ENCODE measurements at places on chromosomes 2 and 18.
A peak's percentile ranks its signal among the peaks of the same experiment; 100 is the strongest.

GRCh38 chr2:82342356-82342755 is 2037.8 kb upstream of the LRRTM1 start:
- no peak for DNase-seq

DNA sequence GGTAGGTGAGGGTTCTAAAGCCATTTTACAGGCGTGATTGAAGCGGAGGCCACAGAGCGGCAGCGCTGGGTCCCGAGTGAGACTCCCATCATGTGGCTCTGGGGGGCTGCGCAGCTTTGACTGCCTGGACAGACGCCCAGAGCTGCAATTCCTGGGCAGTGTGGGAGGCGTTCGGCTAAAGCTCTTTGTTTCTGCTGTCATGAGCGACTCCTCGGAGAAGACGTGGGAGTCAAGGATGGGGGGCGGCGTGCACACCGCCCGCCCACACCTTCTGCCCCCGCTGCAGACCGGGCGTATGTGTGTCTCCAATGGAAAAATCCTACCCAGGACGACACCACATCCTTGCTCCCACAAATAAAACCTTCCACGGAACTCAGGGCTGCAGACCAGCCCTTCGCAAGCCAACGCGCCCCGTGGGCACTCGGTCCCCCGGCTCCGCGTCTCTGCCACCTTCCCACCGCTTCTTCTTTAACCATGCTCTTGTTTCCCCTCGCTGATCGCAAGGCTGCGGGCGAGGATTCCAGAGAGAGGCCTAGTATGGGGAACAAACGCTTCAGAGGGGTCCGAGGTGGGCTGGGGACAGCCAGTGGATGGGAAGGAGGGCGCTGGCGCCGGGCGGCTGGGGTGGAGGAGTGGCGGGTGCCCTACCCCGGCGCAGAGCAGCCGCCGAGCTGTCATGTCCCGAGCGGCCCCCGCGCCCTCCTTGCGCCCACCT is 680 bp upstream of the LBH start:
- DNase-seq = no peak

DNA sequence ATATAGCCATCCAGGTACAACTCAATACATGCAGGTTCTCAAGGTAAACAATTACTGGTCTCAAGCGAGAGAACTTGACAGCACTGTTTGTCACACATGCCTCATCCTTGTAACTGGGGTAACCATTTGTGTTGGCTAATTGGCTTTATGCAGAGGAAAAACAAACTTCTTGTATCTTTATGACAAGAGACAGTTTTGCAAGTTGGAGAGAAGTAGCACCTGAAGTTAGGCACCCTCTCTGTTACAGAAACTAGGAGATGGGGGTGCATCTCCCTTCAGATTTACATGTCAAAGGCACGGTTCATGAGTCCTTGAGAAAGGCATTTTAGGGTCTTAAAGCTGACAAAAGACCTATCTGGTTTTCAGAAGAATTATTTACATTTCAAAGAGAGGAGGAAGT is 241.7 kb downstream of the CD226 start:
- no peak for DNase-seq

DNA sequence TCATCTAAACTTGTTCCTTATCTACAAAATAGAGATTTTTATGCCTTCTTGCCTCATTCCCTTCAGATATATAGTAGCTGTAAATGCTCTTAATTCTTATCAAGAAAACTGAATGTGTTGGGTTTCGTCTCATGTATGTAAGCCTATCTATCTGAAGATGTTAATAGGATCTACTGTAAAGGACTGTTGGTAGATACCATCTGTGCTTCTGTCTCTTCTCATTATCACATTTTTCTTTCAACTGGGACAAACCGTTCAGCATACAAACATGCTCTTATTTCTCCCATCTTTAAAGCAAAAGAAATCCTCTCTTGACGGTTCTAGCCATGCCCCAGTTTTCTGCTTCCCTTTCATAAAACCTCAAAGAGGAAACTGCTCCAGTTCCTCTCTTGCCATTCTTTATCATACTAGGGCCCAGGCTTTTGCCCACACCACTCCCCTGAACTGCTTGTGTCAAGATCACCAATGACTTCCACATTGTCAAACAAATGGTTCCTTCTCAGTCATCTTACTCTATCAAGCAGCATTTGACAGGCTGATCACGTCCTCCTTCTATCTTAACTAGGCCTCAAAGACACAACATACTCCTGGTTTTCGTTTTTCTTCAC is 88.7 kb downstream of the ARHGEF33 start:
- DNase-seq = peak; percentile 90

- DNase-seq = no peak
These were observed 90.8 kb upstream of the HS6ST1 start for GRCh38 chr2:128409326-128410034.

DNA sequence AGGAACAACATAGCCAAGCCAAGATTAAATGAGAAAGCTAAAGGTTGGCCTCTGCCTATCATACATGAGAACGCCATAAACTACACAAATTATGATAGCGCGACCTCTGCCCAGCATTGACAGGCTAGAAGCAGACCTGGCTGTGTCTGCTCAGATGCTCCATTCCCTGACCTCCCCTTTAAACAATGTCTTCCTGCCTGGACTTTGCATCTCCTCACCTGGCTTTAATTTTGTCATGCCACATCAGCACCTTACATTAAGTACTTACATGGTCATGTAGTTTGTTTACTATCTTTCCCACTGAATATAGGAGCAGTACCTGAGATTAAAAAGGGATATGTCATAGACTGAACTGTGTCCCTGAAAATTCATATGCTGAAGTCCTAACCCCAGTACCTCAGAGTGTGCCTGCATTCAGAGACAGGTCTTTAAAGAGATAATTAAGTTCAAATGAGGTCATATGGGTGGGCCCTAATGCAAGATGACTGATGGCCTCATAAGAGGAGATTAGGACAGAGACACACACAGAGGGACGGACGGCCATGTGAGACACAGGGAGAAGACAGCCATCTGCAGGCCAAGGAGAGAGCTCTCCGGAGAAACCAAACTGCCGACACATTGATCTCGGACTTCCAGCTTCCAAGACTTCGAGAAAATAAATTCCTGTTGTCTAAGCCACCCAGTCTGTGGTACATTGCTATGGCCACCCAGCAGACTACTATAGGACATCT is 103.7 kb downstream of the BIN1 start:
- no peak for DNase-seq

GRCh38 chr2:46142546-46143428 is 154.4 kb upstream of the EPAS1 start:
- peak; percentile 17 for DNase-seq

DNA sequence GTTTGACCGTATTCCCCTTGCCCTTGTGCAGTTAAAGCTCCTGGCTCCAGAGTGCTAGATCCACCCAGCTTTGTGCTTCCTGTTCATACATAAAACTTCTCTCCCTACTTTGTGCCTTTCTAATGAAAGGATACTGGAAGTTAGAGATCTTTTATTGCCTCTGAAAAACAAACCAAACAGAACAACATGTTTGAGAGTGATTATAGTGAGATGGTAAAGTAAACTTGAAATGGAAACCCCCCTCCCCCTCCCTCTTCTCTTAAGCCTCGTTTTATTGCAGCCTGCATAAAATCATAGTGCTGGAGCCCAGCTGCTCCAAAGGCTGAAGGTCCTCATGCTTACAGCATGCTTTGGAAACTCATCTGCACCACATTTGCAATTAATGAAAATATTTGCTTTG is 125.1 kb downstream of the TANC1 start:
- no peak for DNase-seq

DNA sequence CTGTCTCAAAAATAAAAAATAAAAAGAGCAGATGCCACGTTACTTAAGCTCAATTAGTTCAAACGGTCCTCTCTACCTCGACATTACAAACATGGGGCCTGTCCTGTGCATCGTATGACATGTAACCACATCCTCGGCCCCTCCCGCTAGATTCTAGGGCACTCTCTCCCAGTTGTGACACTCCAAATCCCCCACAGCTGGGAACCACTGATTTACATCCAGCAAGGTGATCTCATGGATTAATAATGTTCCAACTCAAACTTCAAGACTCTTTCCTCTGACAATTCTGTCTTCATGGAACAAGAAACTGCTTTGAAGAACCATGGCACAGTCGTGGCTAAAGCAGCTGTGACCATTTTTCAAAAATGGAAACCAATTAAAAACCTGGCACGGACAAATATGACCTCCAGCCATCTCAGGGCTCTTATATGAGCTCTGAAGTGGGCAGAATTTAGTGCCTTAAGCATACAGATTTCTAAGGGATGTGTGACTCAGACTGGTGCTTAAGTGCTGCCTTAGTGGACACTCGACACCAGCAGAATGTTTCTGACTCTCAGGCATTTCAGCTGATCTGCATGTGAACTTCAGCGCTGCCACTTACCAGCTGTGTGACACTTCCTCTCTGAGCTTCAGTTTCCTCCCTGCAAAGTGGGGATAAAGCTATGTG is 31.7 kb upstream of the ASAP2 start:
- DNase-seq = peak; percentile 75

DNA sequence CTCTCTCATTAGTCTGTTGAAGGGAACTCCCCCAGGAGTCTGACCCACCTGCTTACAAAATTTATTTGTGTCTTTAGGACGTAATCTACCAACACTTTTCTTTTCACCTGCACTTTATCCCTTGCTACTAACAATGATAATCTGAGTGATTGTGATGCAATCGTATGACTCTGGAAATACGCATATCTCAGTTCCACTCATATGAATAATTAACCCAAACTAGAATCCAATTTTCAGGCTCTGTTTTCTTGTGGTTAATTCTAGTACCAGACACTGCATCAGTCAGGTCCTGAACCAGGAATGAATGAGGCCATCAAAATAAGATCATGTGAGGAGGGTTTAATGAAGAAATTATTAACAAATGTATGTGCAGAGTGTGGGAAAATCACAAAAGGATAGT is 158.4 kb upstream of the SRD5A2 start:
- DNase-seq = no peak

DNA sequence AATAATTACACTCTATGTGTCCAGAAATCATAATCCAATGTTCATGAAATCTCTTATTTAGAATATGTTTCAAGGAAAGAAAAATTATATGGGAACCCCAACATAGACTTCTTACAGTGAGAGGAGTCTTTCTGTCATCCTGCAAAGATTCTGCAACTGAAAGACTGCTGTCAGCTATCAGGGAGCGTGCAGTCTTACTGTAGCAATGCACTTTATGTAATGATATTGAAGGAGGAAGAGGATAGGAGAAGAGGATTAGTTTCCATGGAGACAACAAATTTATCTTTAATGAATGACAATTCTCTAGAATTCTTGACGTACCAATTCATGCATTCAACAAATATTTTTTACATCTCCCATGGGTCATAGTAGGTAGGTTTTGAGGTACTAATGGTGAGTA is 61.3 kb upstream of the MYT1L start:
- DNase-seq = no peak

GRCh38 chr18:79393635-79394533 is 1.8 kb upstream of the NFATC1 start:
- peak; percentile 59 for DNase-seq

- peak; percentile 54 for DNase-seq
These were observed 18.8 kb upstream of the HAAO start for GRCh38 chr2:42810971-42811811.

DNA sequence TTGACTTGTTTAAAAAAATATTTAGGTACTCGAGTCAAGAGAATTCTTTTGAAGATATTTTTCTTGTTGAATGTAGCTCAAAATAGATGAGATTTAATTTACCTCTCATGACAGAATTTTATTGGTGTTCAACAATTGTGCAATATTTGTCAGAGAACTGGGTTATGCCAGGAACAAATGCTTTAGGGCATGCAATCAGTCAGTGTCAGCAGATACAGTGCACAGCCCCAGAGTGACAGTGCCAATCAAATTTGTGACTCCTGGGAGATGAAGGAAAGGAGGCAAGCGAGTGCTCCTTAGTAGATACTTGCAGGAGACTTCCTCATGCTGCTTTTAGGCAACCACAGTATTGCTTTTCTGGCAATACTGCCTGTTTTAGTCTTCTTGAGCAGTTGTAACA is 81.2 kb upstream of the DSEL start:
- DNase-seq = no peak

DNA sequence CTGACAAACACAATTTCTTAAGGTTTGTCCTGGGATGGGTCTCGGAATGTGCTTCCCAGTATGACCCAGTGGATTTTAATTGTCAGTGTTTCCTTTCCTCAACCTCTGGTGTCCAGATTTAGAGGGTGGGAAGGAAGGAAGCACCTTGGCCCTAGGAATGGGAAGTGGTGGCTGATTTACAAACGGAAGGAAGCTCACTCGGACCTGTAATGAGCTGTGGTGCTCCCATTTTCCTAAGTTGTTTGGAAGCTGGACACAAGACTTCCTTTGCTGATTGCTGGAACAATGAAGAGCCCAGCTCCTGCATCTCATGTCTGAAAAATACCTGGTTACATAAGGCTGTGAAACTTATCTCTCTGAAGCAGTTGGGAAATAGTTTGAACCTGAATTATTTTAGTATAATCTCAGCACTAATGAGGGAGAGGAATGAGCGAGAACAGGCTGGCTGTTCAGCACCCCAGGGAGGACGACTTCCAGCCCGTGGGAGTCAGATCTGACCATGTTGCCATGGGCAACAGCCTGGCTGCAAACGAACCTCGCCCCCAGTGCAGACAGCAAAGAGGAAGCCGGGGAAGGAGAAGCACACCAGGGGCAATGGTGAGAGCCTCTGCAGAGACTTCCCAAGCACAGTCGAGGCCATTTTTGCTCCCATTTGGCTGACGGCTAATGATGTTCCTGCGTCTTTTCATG is 74.4 kb upstream of the ASB18 start:
- peak; percentile 83 for DNase-seq

GRCh38 chr2:55875434-55876135 is 48.0 kb downstream of the EFEMP1 start:
- DNase-seq = no peak
